ENCODE measurements at places on chromosomes 11 and 22.

DNA sequence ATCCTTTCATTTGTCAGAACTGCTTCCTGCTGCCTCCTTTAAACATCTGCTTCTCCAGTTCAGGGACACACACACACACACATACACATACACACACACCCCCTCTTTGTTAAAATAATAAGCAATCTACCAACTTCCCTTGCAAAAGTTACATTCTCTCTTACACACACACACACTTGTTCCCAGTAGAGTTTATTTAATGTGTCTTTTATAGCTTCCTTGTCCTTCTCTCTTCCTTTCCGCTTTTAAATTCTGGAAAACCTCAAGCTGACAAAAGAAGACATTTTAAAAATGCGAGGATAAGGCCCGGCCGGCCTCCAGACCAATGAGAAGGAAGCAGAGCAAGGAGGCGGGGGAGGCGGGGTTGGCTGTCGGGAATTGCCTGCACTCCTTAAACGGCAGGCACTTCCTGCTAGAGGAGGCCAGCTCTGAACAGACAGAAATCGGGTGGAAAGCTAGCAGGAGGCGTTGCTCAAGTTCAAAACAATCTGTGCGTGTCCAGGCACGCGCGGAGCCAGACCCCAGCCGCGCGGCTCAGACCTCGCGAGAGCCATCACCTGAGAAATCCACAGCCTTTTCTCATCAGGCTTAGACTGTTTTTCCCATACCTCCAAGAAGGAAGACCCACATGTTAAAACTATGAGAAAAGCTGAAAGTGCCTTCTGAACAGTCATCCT is 99.9 kb downstream of the MAML2 start:
- DNase-seq: peak; percentile 69

GRCh38 chr11:59899532-59899931 is 20.9 kb downstream of the OOSP3 start:
- no peak for DNase-seq

- no peak for DNase-seq
Observed at GRCh38 chr11:41382927-41383326, 76.5 kb downstream of the LRRC4C start.

DNA sequence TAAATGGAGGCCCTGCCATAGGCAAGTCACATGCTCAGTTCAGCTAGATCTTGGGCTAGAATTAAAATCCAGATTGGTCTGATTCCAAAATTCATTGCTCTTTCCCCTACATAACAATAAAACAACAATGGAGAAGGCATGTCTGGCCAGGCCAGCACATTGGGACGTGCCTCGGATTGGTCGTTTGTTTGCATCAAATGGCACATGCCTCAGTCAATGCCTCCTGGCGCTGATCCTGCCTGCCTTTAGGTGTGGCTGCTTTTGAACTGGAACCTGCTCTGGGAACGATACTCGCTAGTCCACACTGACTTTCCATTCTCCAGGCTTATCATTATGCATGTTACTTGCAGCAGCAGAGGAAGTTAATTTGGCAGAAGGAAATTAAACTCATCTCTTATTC is 322.1 kb downstream of the NELL1 start:
- DNase-seq: no peak

DNA sequence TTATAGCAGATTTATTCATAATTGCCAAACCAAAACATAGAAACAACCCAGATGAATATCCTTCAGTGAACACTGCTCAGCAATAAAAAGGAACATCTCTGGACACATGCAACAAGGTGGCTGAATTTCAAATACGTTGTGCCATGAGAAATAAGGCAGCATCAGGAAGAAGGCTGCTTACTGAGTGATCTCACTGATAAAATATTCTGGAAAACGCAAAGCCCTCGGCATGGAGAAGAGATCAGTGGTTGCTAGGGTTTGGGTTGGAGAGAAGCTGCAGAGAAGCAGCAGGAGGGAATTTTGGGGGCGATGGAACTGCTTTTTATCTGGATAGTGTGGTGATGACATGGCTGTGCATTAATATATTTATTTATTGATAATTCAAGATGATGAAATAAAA is 11.0 kb upstream of the SHANK2 start:
- DNase-seq: no peak

DNA sequence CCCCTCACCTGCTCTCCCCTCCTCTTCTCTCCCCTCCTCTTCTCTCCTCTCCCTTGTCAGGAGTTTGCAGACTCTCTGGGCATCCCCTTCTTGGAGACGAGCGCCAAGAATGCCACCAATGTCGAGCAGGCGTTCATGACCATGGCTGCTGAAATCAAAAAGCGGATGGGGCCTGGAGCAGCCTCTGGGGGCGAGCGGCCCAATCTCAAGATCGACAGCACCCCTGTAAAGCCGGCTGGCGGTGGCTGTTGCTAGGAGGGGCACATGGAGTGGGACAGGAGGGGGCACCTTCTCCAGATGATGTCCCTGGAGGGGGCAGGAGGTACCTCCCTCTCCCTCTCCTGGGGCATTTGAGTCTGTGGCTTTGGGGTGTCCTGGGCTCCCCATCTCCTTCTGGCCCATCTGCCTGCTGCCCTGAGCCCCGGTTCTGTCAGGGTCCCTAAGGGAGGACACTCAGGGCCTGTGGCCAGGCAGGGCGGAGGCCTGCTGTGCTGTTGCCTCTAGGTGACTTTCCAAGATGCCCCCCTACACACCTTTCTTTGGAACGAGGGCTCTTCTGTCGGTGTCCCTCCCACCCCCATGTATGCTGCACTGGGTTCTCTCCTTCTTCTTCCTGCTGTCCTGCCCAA is 1.9 kb upstream of the CNIH2 start:
- no peak for DNase-seq

DNA sequence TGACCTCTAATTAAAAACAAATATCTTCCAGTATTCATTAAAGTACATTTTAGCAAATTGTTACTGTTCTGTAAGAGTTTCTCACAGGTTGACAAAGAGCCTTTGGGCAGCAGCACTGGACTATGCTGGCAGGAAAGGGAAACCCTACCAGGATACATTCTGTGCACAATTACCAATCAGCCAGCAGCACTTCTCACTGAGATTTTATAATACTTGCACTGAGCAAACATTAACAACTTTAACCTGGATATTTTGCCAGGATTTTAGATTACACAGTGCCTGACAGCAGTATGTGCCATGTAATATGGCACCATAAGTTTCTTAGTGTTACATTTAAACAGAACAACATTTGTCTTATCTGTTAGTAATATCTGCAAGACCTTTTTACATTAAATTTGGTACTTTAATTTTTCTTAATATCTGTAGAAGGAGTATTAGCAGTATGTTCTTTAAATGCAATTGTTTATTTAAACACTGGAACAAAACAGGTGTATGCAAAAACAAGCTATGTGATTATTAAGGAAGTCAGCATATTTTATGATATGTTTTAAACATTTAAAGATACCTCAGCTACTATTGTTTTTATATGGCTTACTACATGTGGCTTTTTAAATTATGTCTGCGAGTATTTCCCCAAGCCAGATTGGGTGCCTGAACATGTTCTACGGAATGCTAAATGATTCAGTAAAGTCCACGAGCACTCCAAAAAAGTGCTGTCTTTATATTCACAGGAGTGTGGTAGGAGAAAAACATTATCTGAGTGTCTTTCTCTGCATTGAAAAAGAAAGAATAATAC is 699.0 kb upstream of the LUZP2 start:
- DNase-seq: no peak

DNA sequence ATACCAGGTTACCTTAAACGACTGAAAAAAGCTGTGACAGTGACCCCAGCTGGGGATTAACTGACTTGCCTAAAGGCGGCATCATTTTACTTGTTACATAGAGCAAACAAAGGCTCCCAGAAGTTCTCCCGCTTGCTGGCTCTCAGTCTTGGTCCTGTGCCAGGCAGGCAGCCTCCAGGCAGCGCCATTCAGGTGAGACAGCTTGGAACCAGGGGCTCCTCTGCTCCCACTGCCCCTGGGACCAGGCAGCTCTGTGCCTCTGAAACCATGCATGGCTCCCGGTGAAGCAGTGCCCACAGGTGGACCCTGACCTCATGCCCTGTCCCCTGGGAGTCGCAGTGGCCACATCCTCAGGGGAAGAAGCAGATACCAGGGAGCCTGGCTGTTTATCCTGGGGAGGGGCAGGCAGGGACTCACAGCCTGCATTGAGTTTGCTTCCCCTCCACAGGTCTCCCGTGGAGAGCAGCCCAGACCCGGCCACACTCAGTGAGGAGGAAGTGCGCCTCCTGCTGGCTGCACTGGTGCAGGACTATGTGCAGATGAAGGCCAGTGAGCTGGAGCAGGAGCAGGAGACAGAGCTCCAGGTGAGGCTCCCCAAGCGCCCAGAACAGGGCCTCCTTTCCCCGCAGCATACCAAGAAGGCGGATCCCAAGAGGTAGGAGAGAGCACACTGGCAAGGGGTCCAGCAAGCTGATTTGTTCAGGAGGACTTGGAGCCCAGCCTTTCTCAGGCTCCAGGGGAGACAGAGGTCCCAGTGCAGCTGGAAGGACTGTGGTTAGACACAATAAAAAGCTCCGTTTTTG is 15.6 kb upstream of the CYP2R1 start:
- peak; percentile 61 for DNase-seq

Data from T-helper 2 cell (primary cell).